ENCODE measurements at places on chromosomes 4 and X.

GRCh38 chr4:181078196-181078595 is 1165.0 kb upstream of the TENM3 start:
- no peak for DNase-seq

DNA sequence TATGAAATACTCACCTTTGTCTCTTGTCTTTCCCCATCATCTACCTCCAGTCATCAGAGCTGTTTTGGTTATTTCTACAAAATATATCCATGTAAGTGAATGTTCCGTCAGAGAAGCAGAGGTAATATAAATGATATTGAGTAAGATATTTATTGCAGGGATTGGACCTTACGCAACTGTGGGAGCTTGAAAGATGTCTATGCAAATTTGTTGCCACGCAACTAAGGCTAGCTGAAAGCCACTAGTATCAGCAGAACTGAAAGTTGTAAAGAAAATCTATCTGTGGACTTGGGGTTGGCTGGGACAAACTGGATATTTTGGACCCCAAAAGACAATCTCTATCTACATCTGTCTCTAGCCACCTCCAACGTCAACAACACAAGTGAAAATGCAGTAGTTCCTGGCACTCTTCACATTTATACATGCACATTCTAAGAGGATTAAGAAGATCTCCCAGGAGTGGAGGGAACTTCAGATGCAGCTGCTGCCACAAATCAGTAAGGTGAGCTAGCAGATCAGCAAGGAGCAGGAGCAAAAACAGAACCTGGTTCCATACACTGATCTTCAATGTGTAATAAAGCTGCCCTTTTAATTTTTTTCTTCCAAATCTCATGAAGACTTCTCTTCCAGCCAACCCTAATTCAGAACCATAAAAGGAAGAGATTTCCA is 8.5 kb upstream of the CCSER1 start:
- DNase-seq: no peak

DNA sequence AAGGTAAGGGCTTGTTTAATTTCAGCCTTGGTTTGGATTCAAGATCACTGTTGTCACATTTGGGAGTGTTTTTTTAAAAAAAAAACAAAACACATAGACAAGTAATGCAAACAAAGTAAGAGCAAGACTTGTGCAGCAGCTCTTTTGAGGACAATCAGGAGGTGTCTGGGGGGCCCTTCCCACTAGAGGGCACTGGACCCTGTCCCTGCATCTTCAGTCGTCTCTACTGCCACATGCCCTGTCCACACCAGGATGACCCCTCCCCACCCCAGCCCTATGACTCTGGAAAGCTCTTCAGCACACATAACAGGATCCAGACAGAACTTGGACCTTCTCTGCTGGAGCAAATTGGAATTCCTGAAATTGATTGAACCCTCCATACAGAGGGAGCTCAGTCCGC is 71.0 kb downstream of the USP46 start:
- no peak for DNase-seq

- no peak for DNase-seq
Measured at GRCh38 chr4:83821493-83821892, 285.6 kb downstream of the GPAT3 start.

DNA sequence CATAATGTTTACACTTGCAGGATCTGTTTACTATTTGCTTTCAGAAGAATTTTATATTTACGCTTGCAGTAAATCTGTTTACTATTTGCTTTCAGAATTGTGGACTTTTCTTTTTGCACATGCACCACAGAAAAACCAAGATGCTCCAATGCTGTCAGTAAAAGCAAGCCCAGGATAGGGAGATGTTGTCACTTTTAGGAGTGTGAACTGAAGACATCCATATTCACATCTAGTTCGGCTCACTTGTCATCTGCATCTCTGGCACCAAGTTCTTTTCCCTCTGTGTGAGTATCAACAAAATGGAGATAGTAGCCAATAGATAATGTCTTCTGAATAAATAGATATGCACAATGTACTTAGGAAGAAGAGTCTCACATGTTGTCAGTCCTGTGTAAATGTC is 109.3 kb upstream of the MXRA5 start:
- no peak for DNase-seq

GRCh38 chr4:11805842-11806241 is 377.1 kb upstream of the HS3ST1 start:
- DNase-seq: peak; percentile 25

- peak; percentile 7 for DNase-seq
Measured at GRCh38 chr4:8084712-8085490, 73.7 kb downstream of the ABLIM2 start.

- DNase-seq: no peak
Measured at GRCh38 chr4:186307497-186307896, 41.5 kb downstream of the F11 start.

GRCh38 chr4:64799751-64800150 is 390.5 kb upstream of the TECRL start:
- DNase-seq: no peak

DNA sequence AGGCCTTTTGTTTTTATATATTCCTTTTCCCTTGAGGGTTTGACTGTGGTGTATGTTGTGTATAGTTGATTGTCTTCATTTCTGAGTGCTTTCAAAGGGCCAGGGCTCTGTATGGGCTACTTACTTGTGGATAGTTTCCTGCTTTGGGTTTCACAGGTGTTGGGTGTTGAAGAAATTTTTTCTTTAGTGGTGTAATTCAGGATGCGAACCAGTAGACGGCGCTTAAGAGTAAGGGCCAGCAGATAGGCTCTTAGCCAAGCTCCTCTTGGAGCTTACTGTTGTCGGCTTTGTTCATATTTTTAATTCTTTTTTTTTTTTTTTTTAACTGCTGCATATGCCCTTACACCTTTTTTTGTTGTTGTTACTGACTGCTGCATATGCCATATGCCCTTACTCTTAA is 276.3 kb upstream of the GALNT7 start:
- peak; percentile 2 for DNase-seq

DNA sequence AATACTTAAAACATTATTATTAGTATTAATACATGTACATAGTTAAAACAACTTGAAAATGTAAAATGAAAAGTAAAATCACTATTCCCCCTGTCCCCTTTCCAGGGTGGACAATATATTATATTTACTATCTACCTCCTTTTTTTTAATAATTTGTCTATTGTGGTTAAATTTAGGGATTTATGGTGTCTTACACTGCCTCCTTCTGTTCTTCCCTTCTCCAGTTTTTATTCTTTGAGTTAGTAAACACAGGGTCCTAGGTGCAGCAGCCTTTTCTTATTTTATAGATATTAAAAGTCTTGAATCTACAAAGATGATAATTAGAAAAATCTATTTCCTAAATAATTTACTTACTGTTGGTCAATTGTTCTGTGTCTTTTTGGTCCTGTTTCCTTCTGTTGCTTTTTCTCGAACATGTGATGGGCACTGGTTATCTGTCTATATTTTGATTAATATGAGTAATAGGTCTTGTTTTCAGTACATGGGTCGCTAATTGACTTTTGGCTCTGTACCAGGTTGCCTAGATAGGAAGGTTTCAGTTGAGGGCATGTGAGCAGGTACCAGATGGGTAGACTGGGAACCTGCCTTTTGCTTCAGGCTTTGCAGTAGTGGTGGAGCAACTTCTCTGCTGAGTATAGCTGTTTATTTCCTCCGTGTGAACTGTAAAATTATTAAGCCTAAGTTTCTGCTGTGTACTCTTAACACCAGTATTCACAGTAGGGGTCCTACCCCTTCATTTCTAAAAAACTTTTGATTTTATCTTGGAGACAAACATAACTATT is 1.1 kb downstream of the NUDT9 start:
- peak; percentile 88 for DNase-seq

DNA sequence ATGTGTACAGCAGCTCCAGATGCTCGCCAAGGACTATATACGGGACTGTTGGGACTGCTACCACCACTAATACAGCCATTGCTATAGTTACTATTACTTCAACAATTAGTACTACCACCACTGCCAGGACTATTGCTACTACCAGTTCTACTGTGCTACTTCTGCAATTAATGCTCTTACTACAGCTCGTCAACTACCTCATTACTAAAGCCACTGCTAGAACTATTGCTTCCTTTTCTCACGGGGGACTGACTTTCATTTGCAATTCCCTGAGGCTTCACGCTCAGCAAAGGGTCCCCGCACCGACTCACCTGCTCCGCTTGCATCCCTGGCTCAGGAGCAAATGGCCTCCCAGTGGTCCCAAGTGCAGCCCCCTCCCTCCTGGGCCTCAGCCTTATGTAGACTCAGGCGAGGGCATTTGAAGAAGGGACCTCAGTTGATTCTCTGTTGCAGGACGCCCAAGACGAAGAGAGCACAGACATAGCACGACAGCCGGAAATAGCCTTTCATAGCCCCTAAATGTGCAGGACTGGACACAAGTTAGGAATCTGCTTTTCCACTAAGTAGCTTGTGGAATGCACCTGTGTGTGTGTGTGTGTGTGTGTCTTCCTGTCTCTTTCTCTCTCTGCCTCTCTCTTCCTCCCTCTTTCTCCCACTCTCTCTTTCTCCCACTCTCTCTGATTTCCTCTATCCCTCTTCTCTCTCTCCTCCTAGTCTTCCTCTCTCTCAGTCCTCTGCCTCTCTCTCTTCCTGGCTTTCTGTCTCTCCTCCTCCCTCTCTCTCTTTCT is 294.8 kb downstream of the ASMT start:
- no peak for DNase-seq

- DNase-seq: no peak
Measured at GRCh38 chr4:41471126-41472071, 66.6 kb upstream of the LIMCH1 start.

DNA sequence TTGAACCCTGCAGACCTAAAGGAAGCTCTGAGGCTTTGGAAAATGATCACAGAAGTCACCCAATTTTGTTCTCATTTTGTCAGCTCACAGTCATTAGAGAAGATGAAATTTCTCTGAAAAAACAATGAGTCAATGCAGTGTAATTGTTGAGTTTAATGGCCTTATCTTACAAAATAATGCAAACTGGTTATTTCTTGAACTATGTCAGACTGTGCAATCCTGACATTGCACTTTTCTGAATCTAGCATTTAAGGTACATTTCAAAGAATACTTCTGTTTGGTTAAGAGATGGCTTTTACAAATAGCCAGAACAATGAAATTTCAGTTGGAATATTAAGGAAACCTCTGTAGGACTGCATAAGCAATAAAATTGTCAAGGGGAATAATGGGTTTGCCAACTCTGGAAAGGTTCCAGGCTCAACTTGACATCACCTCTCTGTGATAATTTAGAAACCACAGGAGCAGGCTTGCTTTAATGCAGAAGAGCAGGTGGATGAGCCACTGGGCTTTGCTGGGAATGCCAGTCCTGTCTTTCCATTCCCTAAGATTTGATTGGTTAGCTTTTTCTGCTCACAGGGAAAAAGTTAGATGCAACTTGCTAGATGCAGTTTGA is 222.8 kb downstream of the FRMPD4 start:
- no peak for DNase-seq

DNA sequence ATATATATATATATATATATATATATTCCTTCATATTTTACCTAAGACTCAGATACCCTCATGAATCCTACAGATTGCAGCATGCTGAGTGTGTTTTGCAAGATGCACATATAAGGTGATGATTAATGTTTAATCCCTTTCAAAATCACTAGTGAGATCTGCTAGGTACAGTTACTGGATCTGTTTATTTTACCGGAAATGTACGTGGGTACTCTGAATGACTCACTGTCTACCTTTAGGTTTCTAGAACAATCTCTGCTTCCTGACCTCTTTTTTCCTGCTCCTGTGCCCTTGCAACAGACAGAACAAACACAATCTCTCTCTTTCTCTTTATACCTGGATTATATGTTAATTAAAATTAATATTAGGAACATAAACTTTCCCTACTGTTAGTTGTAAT is 379.6 kb downstream of the FAM133A start:
- no peak for DNase-seq

GRCh38 chr4:8177956-8178355 is 19.3 kb upstream of the ABLIM2 start:
- no peak for DNase-seq

GRCh38 chrX:18721683-18722499 is 14.4 kb downstream of the PPEF1 start:
- peak; percentile 2 for DNase-seq

GRCh38 chr4:54371173-54371572 is 142.1 kb downstream of the PDGFRA start:
- DNase-seq: no peak

- DNase-seq: no peak
Measured at GRCh38 chr4:2277956-2278355, 16.0 kb upstream of the MXD4 start.

DNA sequence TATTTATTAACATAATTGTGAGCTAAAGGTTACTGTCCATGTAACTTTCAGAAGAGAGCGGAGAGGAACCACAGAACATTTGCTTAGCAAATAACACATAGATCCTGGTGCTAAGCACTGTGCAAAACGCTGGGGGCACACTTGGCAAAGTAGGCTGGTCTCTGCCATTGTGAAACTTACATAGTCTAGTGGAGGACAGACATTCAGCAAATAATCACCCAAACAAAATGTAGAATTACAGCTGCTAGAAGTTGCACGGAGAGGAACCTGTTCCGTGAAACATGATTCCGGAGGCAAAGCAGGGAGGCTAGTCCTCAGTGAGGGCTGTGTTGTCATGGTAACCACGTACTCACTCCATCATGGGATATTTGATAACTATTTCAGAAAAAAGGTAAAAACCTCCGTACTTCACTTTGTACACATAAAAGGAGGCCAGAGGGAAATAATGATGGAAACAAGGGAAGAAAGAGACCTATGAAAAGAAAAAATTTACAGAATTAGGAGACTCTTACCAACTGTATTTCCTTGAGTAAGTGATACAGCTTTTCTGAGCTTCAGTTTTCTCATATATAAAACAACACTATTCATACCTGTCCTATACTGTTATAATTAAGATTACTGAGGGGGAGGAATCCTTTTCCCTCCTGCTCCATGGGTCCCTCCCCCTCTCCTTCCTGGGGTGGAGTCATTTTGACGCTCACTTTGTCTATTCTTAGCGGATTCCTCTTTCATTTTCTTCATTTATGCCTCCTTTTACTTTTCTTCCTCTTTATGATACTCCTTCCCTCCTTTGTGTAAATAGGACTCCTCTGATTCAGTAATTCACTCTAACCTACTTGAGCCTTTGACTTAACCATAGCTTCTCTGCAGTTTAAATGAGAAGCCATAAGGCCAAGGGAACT is 825 bp upstream of the RASGEF1B start:
- peak; percentile 82 for DNase-seq

- DNase-seq: no peak
Measured at GRCh38 chrX:31092970-31093638, 21.3 kb upstream of the FTHL17 start.

DNA sequence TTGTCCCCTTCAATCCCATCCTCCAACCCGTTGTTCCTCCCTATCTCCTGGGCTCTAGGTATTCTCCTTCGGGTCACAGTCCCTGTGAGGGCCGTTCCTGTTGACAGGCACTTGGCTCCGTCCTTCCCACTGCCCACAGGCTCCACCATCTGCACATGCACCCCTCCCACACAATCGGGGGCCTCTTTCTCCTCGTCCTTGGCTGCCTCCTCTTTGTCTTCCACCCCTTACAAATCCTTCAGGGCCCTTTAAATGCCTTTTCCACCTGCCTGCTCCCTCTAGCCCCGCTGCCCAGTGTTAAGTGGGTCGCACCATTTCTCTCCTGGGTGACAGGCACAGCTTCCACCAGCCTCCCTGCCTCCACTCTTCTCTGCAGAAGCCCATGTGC is 2.7 kb upstream of the AVPR2 start:
- DNase-seq: no peak

Data from NCI-H2171 treated with DMSO at 0.1 percent for 48 hours (cell line).